ENCODE measurements at places on chromosomes 3 and 15. TPM values are rescaled to one million over a fixed set of nuclear protein-coding genes. Genes with fewer than 3 reads are reported as not detected.

GRCh38 chr3:51393134-51393495 lies 2.0 kb downstream of the RBM15B start:
- DNase-seq, result no peak

DNA sequence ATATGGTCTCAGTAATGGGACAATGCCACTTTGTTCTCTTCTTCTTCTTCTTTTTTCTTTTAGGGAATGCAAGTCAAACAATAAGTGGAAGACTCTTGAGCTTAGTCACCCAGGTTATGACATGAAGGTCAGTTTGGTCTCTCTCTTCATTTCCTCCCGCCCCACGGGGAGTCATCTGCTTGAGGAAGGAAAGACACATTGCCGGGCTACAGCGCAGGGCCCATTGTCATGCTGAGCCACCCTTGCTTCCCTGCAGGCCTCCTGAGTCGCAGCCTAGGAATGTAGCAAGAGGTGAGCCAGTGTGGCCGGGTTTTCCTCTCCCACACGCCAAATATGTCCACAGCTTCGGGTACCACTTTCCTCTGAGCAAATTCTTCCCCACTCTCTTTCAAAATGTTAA lies 47.6 kb downstream of the RAP2B start:
- DNase-seq, result no peak

GRCh38 chr3:197111685-197112084 lies 82.1 kb upstream of the MELTF start:
- DNase-seq, result no peak

DNA sequence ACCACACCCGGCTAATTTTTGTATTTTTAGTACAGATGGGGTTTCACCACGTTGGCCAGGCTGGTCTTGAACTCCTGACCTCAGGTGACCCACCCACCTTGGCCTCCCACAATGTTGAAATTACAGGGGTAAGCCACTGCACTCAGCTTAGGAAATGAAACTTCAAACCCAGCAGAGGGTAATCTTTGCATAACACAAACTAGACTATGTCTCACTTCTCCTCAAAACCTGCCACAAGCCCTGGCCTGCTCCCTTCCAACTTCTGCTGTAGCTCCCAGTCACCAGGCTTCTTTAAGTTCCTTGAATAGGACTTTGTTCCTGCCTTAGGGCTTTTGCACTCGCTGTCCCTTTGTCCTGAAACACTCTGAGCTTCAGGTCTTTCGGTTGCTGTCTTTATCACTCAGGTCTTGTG lies 39.2 kb upstream of the SEMA4B start:
- DNase-seq, result no peak

DNA sequence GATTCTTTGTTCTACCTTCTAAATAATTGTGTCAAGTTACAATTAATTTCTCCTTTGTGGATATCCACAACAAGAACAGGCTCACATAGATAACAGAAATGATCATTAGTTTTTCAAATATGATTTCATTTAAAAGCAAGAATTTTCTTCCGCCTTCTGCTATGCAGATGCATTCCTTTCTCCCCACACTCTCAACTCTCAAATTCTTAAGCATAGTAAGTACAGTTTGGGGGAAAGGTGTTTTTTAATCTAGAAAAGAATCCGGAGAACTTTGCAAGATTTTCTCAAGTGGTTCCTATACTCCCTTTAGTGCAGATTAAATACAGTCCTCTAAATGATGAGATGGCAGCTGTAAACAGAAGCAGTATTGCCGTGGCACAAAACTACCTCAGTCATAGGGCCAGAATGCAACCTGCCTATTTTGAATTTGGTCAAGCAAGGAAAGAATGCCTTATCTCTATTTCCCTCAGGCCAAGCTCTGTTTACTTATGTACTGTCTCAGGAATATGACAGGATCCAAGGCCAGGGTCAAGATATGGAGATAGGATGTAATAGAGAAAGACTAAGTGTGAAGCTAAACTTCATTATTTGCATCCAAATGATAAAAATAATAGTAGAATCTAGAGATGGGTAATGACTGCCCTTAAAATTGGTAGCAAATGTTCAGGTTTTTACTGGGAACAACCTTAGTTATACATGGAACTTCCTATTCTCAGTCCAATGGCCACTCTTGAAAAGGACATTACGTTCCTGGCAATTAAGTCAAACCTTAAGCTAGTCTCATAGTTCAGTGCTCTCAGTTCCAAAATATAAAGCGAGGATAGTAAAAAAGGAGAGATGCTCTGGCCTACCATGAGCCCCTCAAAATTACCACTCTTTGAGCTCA lies 77.3 kb upstream of the PHLDB2 start:
- no peak for DNase-seq

GRCh38 chr15:55434989-55435825 lies 26.9 kb downstream of the PIERCE2 start:
- peak; percentile 33 for DNase-seq

Gene ADGRG7
- total RNA-seq, result not detected
